ENCODE measurements at places on chromosomes 2 and 18.

DNA sequence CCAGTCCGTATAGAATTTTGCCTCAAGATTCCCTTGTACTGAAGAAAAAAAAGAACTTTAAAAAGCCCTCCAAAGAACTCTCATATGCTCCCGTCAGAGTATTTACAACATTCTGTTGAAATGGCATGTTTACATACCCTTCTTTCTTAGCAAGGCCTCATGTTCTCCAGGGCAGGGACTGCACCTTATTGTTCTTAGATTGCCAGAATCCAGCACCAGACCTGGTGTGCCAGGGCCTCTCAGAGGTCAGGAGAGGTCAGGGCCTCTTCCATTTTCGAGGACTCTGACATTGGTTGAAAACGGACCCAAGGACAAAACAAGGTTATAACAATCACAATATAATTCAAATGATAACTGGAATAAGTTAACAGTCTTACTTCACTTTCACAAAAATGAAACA, 78.2 kb downstream of the TNP1 start:
- DNase-seq = no peak

GRCh38 chr18:45155526-45155925, 459.8 kb upstream of the SLC14A2 start:
- no peak for DNase-seq

DNA sequence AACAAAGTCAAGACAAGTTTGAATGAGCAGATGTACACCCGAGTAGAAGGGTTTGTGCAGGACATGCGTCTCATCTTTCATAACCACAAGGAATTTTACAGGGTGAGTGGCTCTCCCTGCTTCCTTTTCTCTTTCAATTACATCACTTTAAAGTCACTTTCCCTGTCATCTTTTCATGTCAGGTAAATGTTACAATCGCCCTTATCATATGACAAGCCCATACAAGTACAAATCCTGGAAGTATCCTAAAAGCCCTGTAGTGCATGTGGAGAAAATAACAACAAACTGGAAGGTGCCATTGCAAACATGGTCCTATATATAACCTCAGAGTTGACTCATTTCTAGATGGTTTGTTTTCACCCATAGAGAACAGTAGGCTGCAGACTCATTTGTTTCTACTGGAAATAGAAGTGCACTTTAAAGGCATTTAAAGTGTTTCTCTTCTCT, 126.0 kb downstream of the SP100 start:
- DNase-seq = no peak

GRCh38 chr2:8248623-8248957, 433.3 kb upstream of the ID2 start:
- DNase-seq = no peak

- DNase-seq = no peak
Measured at GRCh38 chr18:425106-425745, 75.3 kb downstream of the COLEC12 start.

- DNase-seq = peak; percentile 31
Measured at GRCh38 chr18:56000041-56000440, 412.0 kb upstream of the TCF4 start.

GRCh38 chr18:57819119-57819518, 16.0 kb upstream of the ATP8B1 start:
- DNase-seq = no peak

GRCh38 chr2:147639891-147640290, 204.9 kb upstream of the ACVR2A start:
- no peak for DNase-seq

GRCh38 chr18:11514267-11514666, 95.1 kb upstream of the SLC35G4 start:
- no peak for DNase-seq

DNA sequence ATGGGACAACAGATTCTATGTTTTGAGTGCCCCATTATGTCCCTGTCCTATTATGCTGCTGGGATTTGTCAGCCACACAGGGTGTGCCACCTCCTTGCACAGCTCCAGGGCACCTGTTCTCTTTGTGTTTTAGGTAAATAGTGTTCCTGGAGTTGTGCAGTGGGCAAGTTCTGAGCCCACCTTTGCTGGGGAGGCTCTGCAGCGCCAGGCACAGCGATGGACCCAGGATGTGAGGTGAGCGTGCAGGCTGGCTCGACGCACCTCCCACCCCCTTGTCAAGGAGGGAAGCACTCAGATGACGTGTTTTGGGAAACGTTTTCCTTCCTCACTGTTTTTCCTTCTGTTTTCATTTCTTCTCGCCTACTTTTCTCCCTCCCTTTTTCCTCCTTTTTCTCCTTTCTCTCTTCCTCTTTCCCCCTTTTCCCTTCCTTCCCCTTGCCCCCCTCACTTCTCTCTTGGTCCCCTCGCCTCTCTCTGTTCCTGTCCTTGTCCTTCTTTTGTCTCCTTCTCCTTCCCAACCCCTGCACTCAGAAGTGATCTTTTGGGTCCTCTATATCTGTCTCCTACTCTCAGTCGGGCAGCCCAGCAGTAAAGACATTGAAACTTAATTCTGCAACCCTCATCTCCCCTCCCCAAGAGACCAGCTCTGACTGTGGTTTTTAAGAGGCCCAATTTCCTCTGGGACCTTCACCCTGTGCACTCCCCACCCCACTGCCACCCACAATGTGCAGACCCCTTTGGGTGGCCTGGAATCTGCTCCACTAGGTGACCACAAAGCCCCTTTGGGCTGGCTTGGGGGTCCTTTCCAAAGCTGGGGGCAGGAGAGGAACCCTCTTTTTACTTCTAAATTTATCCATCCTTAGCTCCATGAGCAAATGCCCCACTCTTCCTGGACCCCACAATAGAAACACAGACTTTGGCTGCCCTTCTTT, 104.0 kb downstream of the MCFD2 start:
- DNase-seq = no peak

- peak; percentile 92 for DNase-seq
Measured at GRCh38 chr18:37403100-37403781, 162.4 kb downstream of the CELF4 start.

- DNase-seq = no peak
Measured at GRCh38 chr2:99104006-99104405, 37.5 kb upstream of the C2orf15 start.

DNA sequence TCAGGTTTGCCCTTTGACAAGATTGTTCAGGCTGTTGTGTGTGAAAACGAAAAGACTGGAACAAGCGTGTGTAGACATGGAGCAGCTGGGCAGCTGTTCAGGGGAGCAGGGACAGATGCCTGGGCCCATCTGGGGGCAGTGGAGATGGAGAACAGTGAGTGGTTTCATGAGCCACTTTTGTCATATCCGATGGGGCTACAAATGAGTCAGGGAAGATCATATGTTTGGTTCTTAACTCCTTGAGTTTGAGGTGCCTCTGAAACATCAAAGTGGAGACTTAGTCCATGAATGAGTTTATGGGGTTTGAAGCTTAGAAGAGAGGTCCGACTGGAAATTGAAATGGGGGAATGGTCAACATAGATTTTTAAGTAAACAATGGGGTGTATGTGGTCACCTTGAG, 9.3 kb upstream of the PLB1 start:
- DNase-seq = no peak

DNA sequence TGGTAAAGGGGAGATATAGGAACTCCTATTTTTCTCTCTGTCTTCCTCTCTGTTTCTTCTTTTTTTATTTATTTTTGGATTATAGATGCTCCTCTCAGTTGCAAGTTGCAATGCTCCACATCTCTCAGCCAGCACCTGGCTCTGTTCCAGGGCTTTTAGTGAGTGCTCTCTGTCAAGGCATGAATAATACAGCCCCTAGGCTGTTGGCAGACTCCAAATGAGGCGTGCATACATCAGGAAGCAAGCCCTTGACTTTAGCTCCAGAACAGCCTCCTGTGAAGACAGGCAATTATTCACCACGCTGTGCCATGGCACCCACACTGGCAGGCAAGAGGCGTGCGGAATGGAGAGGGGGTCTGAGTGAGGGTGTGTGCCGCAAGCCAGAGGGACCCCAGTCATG, 228.1 kb upstream of the PXDN start:
- peak; percentile 33 for DNase-seq

GRCh38 chr2:194260185-194260584, 1396.8 kb upstream of the SLC39A10 start:
- DNase-seq = no peak

DNA sequence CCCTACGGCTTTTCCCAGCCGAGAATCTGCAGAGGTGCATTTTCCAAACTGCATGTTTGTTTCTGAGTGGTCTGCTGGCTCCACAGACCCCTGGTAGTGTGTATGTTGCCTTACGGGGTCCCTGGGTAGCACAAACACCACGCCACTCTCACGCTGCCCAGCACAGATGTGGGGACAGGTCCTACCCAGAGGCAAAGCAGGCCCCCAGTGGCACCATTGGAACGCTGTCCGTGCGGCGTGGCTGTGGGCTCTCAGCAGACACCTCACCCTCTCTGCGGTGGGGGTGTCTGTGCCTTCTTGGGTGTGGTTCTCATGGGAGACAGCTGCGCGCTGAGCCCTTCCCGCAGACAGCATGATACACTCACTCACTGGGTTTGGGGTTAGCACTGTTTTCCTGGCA, 137.4 kb downstream of the NFATC1 start:
- no peak for DNase-seq

GRCh38 chr2:68901199-68901514, 30.0 kb upstream of the BMP10 start:
- no peak for DNase-seq

- no peak for DNase-seq
Measured at GRCh38 chr2:23399674-23400261, 14.8 kb downstream of the KLHL29 start.

- no peak for DNase-seq
Measured at GRCh38 chr18:79775441-79776221, 22.1 kb upstream of the KCNG2 start.

- no peak for DNase-seq
Measured at GRCh38 chr2:112887964-112888749, 22.8 kb upstream of the IL37 start.

DNA sequence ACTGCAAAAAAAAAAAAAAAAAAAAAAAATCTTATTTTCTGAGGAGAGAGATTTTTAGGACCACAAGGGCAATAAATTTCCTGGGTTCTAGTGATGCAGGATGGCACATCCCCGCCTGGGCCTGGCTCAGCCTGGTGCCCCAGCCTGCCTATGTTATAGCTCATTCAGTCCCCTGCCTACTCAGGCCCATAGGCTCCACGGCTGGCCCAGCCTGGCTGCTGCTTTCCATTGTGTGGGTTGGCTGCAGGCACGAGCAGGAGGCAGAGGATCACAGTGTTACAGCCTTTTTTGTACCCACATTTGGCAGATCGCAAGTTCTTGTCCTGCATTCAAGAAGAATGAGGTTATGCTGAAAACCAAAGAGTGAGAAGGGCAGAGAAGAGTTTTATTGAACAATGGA, 2.8 kb upstream of the SULT6B1 start:
- no peak for DNase-seq

GRCh38 chr2:8860239-8860638, 22.8 kb upstream of the KIDINS220 start:
- DNase-seq = no peak

- DNase-seq = no peak
Measured at GRCh38 chr2:159410276-159410675, 123.8 kb upstream of the WDSUB1 start.

GRCh38 chr2:183185534-183185933, 61.3 kb downstream of the NUP35 start:
- no peak for DNase-seq

DNA sequence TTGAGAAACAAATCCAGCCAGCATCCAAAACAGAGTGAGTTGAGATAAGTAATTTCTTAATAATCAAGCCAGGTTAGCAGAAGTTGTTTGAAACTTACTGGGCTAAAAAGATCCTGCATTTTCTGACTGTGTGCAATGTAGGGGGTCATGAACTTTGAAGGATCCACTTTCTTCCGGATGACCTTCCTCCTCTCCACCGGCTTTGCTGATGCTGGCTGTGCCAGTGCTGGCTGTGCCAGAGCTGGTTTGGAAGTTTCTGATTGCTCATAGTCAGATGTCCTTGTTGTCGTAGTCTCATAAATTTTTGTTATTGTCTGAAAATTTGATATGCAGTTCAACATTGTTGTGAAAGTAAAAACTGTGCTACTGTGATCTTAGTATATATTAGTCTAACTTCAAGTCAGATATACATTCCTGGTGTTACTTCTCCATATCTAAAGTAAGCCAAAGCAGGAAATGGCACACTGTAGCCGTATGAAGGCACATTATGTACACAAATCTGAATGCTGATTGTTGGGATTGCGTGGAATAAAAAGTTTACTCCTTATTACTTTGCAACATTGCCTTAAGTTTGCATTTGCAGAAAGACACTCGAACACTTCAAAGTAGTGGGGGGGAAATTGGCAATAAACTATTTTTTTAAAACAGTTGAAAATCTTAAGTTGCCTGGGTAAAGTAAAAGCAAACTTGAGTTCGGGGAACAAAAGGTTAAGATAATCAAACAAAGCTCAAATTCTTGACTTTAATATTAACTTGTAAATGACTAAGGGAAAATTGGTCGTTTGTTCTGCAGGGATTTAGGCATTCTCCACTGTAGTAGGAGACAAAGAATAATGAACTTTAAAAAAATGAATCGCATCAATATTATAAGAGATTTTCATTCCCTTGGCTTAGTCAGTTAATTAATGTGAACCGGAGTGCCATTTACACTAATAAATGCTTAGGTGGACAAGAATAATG, 6.4 kb downstream of the NEB start:
- DNase-seq = no peak

GRCh38 chr2:23286758-23287704, 97.9 kb upstream of the KLHL29 start:
- DNase-seq = peak; percentile 69

- no peak for DNase-seq
Measured at GRCh38 chr2:226011716-226012450, 612.4 kb downstream of the NYAP2 start.

- no peak for DNase-seq
Measured at GRCh38 chr18:57915248-57915647, 112.1 kb upstream of the ATP8B1 start.

Measured in fibroblast of skin of left quadriceps (primary cell).